Astrocyte (in vitro differentiated cells and primary cell): ENCODE measurements at places on chromosomes 5 and 9. TPM values are rescaled to one million over a fixed set of nuclear protein-coding genes. Genes with fewer than 3 reads are reported as not detected.
A peak's percentile ranks its signal among the peaks of the same experiment; 100 is the strongest.

DNA sequence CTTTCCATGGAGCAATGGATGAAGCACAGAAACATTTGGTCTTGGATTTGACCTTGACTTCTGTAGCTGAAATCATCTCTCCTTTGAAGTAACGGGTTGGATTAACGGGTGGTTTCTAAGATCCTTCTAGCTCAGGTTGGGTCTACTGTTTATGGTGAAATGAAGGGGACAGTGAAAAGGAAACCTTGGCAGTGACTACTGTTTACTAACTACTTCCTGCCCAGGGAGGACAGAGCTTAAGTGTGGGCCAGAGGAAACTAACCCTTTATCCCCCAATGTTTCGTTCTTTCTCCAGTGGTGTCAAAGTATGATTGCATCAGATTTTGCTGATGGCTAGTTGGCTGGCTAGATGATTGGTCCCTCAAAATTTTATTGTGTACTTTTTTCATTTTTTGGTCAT lies 22.2 kb downstream of the SKP2 start:
- no peak for DNase-seq

- no peak for DNase-seq
Observed at GRCh38 chr5:111589316-111589715, 77.0 kb upstream of the STARD4 start.

DNA sequence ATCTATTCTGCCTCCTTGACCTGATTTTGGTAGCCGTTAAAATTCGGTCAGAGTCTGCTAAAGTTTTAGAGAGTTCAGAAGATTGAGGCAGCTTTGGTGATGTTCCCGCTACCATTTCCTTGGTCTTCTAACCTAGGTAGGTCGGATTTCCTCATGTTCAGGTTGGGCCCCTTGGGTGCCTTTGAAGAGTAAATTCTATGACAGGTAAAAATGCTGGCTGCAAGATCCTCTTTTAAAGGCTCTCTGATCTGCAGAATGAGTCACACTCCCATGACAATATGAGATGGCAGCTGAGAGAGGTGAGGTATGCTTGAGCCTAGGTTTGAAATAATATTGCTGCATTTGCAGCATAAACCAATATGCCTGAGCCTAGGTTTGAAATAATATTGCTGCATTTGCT lies 198.9 kb downstream of the TSSK1B start:
- no peak for DNase-seq

DNA sequence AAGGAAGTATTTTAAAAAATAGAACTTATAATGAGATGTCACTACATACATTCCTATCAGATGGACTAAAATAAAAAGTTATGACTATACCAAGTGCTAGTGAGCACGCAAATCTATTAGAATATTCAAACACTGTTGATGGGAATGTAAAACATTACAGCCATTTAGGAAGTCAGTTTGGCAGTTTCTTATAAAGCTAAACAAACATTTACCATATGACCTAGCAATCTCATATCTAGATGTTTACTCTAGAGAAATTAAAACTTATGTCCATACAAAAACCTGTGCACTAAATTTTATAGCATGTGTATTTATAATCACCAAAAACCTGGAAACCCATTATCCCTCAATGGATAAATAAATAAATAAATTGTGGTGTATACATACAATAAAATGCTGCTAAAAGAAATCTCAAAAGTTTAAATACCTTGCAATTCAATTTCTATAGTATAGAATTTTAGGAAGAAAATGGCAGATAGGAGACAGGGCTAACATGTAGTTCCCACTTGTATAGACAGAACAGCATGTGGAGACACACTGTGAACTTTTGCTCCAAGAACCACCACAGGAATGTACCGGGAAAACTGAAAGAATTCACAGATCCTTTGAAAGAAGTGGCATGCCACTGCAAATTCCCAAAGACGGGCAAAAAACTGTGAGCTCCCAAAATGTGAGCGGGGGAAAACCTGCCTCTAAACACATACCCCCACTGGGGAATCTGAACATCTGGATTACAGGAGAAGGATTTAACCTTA lies 174.6 kb upstream of the SPEF2 start:
- DNase-seq: no peak

DNA sequence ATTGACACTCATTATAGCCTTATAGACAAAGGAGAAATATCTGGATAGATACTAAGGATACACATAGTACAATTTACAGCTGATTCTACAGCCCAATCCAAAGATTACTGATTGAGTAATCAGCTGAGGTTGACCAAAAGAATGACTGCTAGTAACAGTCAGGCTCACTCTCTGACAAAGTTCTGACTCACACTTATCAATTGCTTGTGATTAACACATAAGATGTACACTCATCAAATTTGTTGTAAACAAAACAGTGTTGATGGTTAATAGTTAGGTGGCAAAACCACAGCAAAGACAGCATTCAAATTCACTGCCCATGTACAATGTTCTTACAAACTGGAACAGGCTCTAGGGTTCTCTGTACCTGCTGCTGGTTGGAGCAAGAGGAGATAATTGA lies 422.7 kb downstream of the TLE1 start:
- DNase-seq: peak; percentile 78

DNA sequence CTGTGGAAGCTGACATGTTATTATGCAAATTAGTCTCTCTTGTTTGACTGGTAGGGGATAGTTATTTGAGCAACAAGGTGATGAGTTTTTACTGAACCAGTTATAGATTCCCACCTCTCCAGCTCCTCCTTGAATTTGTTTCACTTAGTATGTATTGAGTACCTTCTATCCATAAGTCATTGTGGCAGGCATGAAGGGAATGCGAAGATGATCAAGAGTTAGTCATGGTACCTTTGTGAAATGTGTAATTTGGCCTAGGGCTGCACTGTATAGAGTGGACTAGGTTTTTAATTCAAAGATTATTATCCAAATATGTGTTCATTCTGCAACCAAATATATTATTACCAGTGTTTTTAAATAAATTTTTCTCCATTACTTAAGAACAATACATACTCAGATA lies 110.1 kb downstream of the HACD4 start:
- DNase-seq: no peak

GRCh38 chr5:3595006-3595961 lies at the start of gene IRX1:
TSS of gene IRX1 (plus strand) at chr5:3595832. CDS start at chr5:3596106, 274 bp downstream.
- DNase-seq: peak; percentile 47

DNA sequence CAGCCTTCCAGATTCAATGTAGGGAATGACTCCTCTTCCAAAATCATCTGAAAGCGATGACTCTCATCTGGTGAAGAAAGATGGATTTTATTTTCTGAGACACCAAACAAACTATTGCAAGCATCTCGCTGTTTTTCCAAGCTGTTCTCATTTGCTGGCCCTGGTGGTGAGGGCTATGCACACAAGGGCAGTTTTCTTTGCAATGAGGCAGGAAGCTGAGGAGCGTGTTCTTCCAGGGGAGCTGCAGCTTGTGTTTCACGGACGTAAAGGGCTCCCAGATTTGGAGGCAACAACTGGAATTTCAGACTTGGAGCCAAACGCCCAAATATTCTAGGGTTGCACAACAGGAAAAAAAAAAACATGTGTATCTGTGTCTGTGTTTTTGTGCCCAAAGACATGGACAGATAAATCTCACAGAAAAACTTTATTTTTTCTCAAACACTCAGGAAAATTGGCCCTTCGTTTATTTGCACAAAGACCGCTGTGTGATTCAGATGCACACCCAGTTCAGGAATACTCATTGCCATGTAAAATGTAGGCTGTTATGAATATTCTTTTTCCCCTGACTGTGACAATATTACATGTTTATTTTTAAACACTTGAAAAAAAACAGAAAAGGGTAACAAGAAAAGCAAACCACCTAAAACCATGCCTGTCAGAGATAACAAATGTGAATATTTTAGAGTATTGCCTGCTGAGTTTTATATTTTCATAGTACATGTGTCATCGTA lies 151.3 kb downstream of the GAS1 start:
- peak; percentile 60 for DNase-seq

DNA sequence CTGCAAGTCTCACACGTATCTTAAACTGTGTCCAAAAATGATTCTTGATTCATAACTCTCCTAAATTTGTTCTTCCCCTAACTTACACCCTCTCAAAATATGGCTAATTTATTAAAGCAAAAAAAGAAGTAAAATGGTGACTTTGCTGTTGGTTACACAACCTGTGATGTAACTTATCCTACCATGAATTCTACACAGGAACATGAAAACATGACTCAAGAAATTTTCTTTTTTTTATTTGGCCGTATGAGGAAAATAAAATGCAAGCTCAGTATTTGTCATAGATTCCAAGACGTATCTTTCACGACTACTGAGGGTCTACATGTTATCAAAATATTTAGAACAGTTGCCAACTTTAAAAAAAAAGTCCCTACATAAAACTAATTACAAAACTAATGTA lies 9.2 kb downstream of the LIFR start:
- no peak for DNase-seq

DNA sequence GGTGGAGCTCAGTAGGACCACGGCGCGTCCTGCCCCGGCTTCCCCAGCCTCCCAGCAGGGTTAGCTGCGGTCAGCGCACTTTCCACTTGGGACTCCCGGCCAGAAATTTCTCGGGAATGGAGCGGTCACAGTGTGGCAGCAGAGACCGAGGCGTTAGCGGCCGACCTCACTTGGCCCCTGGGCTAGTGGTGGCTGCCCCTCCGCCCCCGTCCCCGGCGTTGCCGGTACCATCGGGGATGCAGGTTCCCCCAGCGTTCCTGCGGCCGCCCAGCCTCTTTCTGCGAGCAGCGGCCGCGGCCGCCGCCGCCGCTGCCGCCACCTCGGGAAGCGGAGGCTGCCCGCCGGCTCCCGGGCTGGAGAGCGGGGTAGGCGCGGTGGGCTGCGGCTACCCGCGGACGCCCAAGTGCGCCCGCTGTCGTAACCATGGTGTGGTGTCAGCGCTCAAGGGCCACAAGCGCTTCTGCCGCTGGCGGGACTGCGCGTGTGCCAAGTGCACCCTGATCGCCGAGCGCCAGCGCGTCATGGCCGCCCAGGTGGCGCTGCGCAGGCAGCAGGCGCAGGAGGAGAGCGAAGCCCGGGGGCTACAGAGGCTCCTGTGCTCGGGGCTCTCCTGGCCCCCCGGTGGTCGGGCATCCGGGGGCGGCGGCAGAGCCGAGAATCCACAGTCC lies 460 bp downstream of the DMRTA1 start:
- peak; percentile 39 for DNase-seq

- peak; percentile 96 for DNase-seq
Observed at GRCh38 chr5:96226941-96227552, 206.0 kb downstream of the PCSK1 start.

GRCh38 chr5:887947-888637 lies 4.5 kb downstream of the BRD9 start:
- DNase-seq: no peak

DNA sequence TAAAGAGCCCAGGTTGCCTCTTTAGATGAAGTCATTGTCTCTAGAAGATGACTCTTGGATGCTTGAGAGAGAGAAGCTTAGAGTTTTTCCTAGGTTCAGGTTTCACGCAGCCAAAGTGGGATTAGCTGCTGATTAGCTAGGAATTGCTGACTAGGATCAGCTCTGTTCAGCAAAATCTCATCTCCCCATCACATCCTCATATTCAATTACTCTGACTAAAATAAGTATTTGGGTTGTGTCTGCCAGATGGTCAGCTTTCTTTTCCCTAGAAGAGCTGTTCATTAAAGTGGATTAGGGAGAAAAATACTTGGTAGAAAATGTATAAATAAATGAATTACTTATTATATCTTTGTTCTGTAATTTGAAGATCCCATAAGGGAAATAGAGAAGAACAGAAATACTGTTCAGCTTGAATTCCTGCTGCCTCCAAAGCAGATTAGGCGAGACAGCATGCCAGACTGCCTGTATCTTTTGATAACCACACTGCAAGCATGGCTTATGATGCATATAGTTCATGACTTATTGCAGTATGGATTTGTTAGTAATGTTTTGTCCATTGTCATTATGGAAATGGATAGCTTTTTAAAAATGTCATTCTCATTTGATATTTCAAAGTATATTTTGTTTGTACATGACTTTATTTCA lies 184.8 kb upstream of the CD180 start:
- DNase-seq: peak; percentile 8

DNA sequence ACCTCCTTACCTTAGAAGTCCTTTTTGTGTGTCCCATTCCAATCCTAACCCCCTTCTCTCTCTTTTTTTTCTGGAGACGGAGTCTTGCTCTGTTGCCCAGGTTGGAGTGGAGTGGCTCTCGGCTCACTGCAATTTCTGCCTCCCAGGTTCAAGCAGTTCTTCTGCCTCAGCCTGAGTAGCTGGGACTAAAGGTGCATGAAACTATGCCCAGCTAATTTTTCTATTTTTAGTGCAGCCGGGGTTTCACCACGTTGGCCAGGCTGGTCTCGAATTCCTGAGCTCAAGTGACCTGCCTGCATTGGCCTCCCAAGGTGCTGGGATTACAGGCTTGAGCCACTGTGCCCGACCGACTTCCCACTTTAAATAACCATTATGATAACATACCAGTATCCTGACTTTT lies 17.5 kb downstream of the TMEM38B start:
- DNase-seq: no peak

- DNase-seq: no peak
Observed at GRCh38 chr5:16518606-16519005, 53.0 kb upstream of the ZNF622 start.

DNA sequence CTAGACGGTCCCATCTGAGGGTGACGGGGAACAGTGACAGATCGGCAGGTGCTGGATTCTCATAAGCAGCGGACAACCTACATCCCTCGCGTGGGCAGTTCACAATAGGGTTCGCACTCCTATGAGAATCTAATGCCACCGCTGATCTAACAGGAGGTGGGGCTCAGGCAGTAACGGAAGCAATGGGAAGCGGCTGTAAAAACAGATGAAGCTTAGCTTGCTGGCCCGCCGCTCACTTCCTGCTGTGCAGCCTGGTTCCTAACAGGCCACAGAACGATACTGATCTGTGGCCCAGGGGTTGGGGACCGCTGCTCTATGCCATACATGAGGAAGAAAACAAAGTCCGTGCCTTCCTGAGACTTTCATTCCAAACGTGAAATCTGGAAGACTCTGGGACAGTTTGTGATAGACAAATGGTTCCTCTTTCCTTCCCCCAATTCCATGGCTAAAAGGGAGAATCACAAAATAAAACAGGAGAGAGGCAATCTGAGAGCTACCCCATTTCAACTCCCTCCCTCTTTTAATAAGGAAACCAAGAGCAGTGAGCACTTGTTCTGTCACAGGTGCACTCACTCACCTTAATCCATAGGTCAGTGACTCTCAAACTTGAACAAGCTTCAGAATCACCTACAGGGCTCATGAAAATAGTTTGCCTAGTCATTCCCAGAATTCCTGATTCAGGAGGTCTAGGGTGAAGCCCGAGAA lies 12.1 kb downstream of the PDCL start:
- no peak for DNase-seq

- no peak for DNase-seq
Observed at GRCh38 chr9:134566196-134566847, 75.3 kb upstream of the COL5A1 start.

GRCh38 chr5:90718387-90718786 lies 159.8 kb downstream of the ADGRV1 start:
- DNase-seq: no peak

- peak; percentile 38 for DNase-seq
Observed at GRCh38 chr5:158638396-158638795, 461.3 kb downstream of the EBF1 start.

The FOXD4L6 gene
- total RNA-seq: 0.18 TPM in 1 of 2 replicates, not detected in the other

The AGXT2 gene
- total RNA-seq: not detected in 2 replicates

The FASTKD3 gene
- total RNA-seq: 8.1 and 10.7 TPM in 2 replicates

The LHFPL2 gene
- 17.0 and 19.8 TPM in 2 replicates for total RNA-seq

The SNX2 gene
- 82.8 and 87.2 TPM in 2 replicates for total RNA-seq

The SPATA31C1 gene
- not detected in 2 replicates for total RNA-seq

The PCDHB10 gene
- total RNA-seq: 6.4 and 7.0 TPM in 2 replicates

The TLX3 gene
- total RNA-seq: not detected in 2 replicates

The PCDHGA2 gene
- total RNA-seq: 0.14 and 0.17 TPM in 2 replicates

The MLANA gene
- not detected in 2 replicates for total RNA-seq
